ENCODE measurements at places on chromosomes 1 and 21.

- DNase-seq, result no peak
Measured at GRCh38 chr1:17287130-17287776, 20.7 kb upstream of the PADI4 start.

DNA sequence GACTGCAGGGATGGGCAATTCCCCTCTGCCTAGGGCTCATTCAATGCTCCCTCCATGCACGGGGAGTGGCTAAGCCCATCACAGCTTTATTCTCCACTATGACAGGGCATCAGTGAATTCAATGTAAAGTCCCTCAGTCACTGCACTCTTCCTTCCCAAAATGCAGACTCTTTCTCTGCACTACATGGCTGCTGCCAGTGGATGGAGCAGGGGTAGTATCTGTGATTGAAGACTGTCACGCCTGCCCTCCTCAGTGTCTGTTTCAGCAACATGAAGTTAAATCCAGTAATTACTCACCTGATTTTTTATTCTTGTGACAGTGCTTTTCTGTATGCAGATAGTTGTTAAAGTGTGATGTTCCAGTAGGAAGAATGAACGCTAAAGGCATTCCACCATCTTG, 1323.2 kb downstream of the AMY1C start:
- DNase-seq, result no peak

GRCh38 chr21:33123374-33124123, 53.6 kb downstream of the OLIG1 start:
- DNase-seq, result no peak

GRCh38 chr21:45601551-45601950, 42.0 kb upstream of the PCBP3 start:
- DNase-seq, result no peak

- DNase-seq, result no peak
Measured at GRCh38 chr1:58649555-58649954, 50.3 kb downstream of the MYSM1 start.

DNA sequence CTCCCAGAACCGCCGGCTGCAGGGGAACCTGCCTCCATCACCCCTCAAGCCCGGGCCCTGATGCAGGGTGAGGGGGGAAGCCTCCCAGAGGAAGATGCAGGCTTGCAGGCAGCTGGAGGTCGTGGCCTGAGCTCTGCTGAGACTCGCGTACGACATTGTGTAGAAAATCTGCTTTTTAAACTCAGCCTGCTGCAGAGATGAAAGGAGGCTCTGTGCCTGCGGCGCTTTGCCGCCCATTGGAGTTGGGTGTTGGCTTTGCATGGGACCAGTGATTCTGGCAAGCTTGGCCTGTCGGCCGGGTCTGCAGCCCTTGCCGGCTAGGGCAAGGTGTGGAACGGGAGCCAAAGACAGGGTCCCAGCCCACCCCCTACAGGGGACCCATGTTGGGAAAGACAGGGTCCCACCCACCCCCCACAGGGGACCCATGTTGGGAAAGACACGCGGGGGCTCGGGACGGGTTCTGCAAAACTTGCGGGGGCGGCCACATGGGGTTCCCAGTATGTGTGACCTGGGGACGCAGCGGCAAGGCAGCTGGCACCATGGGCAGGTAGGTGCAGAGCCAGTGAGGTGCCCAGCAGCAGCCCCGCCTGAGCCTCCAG, 55.6 kb downstream of the SLX9 start:
- DNase-seq, result no peak

GRCh38 chr1:1256956-1257871, 10.7 kb upstream of the C1QTNF12 start:
- DNase-seq, result no peak

- no peak for DNase-seq
Measured at GRCh38 chr1:83546874-83547273, 452.1 kb downstream of the TTLL7 start.

DNA sequence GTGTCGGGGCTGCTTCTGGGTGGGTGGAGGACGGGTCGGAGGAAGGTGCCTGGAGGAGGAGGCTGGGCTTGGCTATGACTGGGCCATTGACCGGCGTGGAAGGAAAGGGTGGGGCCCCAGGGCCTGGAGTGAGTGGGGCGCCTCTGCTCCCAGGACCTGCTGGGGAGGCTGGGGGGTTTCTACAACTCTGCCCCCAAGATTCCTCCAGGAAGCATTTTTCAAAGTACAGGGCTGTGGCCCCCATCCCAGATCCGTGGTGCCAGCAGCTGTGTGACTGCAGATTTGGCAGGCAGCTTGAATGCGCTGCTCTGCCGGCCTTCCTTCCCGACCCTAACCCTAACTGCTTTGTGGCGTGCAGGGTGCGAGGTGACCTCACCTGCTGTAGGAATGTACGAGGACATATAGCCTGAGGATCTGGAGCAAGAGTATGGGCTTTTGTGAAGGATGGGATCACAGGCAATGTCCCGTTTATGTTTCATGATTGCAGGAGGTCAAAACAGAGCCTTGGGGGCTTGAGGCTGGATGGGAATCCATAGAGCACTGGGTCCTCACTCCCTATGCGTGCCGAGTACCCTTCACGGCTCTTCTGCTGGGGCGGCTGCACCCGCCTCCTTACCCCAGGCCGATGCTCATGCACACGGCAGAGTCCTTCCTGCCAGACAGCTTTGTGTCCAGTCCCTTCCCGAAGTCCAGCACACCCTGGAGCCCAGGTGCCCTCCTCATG, 24.7 kb downstream of the TRPM2 start:
- DNase-seq, result no peak

GRCh38 chr1:202615501-202616354, 94.5 kb downstream of the SYT2 start:
- DNase-seq, result no peak

- no peak for DNase-seq
Measured at GRCh38 chr1:209353053-209353452, 230.5 kb upstream of the CAMK1G start.

DNA sequence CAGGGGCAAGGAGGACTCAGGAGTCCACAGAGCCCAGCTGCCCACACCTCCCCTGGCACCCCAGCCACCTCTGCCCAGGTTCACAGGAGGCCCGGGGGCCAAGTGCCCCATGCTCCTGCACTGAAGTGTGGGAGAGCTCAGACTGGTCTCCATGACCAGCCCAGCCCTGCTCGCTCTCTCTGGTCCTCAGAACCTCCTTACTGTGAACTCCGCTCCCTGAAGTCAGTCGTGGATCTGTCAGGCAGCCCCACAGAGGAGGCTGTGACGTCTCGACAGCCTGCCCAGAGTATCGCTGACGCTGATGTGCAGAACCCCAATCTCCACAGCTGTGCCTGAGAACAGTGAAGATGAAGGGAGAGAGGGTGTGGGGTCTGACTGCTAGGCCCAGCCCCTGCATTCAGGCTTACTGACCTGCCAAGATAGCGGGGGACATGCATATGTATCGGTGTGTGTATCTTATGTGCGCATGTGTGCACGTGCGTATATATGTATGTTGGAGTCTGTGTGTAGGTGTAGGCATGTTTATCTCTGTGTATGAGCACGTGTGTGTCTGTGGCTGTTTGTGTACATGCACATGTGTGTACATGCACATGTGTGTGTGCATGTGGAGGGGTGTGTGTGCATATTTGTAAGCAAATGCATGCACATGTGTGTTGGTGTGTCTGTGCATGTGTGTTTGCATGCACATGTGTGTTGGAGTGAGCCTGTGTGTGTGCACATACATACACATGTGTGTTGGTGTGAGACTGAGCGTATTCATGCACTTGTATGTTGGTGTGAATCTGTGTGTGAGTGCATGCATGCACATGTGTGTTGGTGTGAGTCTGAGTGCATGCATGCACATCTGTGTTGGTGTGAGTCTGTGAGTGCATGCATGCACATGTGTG, 118.5 kb upstream of the ARHGEF16 start:
- no peak for DNase-seq

DNA sequence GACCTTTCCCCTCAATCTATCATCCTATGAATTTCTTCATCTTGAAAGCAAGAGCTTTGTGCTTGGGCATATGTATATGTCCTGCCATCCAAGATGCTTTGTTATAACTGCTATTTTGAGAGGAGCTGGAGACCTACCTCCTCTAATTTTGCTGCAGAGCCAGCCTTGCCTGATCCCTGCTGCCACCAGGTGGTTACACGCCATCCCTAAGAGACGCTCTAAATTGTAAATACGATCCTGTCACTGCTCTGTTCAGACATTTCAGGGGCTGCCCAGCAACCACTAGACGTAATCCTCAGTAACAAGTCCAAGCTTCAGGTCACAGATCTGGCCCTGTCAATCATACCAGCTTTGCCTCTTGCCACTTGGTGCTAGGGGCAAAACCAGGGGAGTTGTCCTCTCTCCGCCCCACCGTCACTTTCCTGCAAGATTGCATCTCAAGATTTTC, 32.9 kb downstream of the GPA33 start:
- peak; percentile 14 for DNase-seq

GRCh38 chr1:28314547-28314941, 14.3 kb upstream of the MED18 start:
- no peak for DNase-seq

GRCh38 chr1:202632241-202632640, 78.0 kb downstream of the SYT2 start:
- no peak for DNase-seq

DNA sequence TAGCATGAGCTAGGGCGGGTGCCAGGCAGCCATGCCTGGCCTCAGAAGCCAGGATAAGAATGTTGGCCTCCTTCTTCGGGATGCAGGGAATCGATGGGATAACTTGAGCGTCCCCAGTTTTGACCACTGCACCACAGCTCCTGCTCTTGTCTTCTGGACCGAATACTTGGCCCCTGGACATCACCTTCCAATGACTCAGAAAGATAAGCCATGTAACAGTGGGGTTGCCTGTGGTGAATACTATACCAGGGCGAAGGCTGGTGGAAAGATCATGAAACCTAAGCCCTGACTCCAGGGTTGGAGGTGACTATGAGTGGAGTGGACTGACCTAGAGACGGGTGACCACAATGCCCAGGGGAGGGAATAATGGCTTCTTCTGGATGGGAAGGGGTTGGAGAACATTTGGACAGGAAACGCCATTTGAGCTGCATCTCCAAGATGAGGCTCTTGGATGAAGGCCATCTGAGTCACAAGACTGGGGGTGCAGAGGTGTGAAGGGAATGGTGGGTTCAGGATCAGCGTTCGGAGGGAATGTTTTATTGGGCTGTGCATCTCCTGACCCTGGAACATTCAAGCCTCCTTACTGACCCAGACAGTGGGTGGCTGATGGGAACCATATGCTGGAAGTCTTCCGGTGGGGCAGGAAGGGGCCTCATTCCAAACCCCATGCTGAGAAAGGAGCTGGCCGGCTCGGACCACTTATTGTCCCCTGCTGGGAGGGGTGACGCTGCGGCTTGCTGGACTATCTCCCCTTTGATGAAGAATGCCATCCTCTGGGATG, 18.5 kb upstream of the KCNE2 start:
- DNase-seq, result no peak

GRCh38 chr1:48851638-48852037, 74.9 kb upstream of the BEND5 start:
- no peak for DNase-seq

DNA sequence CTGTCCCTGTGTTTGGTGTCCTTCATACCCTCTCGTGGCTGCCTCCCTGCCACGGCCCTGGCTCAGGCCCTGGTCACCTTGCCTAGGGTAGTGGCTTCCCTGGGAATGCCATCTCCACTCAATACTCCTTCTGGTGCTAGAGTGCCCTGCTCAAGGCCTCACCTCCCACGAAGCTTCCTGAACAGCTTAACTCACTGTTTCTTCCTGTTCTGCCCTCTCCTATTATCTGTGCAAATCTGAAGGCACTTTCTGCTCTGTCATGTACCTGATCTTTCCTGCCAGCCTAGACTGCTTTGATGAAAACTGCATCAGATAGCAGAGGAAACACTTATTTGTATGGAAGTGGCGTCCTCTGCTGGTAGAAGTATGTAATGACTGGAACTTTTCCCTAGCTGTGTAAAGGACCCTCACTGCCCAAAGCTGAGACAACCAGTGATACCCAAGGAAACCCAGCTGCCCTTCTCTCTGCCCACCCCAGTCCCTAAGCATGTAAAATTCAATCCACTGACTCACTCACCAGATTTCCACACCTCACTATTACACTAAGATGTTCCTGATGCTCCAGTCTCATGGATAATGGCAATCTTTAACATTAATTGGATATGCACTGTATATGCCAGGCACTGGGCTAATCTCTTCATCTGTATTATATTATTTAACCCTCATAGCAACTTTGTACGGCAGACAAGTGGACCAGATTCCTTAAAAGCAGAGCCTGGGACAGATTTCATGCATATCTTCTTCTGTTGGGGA, 36.2 kb upstream of the BTG2 start:
- DNase-seq, result peak; percentile 24

GRCh38 chr21:22258821-22259220, 1260.6 kb downstream of the NCAM2 start:
- no peak for DNase-seq

- DNase-seq, result no peak
Measured at GRCh38 chr1:164637461-164638375, 78.7 kb downstream of the PBX1 start.

- no peak for DNase-seq
Measured at GRCh38 chr21:45971616-45972352, 9.8 kb upstream of the COL6A1 start.

DNA sequence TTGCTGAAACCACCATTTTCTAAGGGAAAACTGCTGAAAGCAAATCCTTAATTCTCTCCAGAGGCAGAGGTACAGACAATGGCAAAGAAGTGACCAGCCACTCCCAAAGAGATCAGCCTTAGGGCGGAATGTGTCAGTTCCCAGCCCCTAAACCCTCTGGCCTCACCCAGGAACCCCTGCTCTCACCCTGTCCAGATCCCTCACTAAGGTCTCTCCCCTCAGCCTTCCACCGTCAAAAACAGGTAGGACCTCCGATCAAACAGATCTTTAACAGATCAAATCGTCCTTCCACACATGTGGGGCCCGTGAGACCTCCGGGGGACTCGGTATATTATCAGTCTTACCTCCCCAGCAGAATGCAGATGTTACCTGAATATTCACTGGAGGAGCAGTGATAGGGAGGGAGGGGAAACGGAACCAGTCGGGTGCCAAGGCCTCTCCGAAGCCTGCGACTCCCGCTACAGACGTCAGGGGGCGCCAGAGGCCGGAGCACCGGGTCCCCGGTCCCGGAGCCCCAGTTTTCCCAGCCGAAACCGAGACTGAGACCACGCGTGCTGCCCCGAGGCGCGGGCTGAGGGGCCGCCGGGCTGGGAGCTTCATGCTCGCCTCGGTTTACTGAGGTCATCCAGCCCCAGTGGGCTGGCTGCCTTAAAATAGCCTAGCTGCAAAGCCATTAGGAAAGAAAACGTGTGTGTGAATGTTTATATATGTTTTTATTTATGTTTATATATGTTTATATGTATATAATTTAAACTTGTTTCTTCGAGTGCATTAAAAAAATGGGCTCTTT, 23.6 kb downstream of the GPA33 start:
- DNase-seq, result peak; percentile 51

DNA sequence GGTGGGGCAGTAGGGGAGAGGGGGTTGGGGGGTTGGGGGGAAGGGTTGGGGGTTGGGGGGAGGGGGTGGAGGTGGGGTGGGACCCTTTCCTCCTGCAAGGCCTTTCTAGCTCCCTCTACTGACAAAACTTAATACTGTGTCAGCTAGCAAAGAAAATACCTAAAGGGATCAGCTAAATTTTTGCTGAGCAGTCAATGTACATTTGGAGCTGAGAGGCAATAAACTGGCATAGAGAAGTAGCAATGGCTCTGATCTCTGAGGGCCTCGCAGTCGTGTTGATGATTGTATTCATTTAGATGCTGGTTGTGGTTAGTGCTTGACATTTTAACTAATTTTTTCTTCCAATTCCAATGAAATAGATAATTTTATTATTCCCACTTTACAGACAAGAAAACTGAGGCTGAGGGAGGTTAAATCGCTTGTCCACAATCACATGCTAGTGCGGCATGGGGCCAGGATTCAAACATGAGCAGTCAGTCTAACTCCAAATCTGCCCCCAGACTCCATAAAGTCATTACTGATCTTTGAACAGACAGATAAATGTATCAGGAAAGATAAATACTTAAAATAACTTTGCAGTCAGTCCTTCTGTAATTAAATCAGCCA, 357.1 kb downstream of the DISC1 start:
- DNase-seq, result no peak
